ENCODE measurements at places on chromosomes 2 and 18.

DNA sequence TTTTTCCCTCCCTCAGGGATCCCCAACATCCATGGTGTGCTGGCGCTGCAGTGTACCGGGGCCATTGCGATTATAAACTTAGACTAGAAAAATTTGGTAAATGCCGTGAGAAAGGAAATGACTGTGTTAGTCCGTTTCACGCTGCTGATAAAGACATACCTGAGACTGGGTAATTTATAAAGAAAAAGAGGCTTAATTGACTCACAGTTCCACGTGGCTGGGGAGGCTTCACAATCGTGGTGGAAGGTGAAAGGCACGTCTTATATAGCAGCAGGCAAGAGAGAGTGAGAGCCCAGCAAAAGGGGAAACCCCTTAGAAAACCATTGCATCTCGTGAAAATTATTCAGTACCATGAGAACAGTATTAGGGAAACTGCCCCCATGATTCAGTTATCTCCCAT, 44.3 kb downstream of the NTSR2 start:
- DNase-seq, result no peak

DNA sequence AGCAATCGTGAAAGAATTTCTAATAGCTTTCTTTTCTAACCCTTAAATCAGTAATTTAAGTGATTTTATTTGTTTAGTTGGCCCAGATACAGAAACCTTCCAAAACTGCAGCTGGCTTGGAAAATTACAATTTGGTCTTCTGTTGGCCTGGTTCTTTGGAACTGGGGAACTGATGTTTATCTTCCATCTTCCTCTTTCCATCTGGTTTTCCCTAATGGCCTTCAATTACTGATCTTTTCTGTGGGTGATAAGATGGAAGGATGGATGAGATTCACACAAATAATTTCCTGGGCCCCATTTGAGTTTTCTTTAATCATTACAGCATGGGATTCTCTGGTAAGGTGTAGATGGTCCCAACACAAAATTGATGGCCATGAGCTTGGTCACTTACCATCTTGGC, 106.5 kb upstream of the CHRNA1 start:
- no peak for DNase-seq

- no peak for DNase-seq
These were observed 380.6 kb downstream of the TSN start for GRCh38 chr2:122136056-122136455.

DNA sequence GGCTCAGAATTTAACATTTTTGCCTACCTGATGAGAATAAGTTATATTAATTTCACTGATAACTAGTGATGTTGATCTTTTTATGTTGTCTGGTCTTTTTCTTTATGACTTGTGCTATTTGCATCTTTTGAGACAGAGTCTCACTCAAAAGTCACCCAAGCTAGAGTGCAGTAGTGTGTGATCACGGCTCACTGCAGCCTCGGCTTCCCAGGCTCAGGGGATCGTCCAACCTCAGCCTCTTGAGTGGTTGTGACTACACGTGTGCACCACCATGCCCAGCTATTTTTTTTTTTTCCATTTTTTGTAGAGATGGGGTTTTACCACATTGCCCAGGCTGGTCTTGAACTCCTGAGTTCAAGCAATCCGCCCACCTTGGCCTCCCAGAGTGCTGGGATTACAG, 7.5 kb downstream of the SMCHD1 start:
- DNase-seq, result no peak

DNA sequence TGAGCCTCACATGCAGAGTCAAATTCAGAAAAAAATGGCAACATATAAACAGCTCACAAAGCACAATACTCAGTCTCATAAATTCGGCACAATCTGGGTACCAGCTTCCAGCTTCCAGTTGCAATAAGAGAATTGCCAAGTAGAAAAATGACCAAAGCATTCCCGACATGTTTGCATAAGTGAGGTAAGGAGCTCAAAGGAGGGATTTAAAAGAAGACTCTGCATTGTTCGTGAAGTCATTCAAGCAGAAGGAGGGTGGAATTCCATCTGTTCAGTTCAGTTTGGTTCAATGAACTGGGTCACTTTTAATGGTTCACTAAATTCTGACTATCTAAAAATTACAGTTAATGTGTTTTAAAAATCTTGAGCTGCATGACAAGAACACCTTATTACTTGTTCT, 106.7 kb upstream of the KLHL14 start:
- DNase-seq, result no peak

- DNase-seq, result peak; percentile 61
These were observed 122.6 kb upstream of the DNAJC10 start for GRCh38 chr2:182593394-182593975.

DNA sequence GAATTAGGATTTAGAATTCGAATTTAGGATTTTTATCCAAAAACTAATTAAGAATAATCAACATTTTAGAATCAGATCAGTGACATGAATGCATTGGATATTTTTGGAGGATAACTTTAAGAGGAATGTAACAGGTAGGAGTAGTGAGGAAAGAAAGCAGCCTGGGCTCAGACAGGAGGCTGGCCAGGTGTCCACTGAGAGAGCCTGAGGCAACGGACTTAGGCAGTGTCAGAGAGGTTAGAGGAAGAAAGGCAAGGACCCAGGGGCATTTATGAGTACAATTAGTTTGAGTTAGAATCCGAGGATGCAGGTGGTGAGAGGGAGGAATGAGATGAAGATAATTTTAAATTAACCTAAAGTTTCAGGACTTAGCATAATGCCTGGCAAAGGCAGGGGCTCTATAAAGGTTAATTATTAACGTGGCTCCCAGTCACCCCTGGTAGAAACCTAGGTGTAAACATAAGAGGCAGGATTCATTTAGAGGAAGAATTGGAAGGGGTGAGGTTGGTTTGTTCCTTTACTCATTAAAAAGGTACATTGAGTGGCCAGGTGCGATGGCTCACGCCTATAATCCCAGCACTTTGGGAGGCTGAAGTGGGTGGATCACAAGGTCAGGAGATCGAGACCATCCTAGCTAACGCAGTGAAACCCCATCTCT, 507.1 kb downstream of the TMEM182 start:
- no peak for DNase-seq

- DNase-seq, result no peak
These were observed 37.7 kb downstream of the NFATC1 start for GRCh38 chr18:79433431-79433830.

- no peak for DNase-seq
These were observed 1783.9 kb downstream of the SUCLG1 start for GRCh38 chr2:82675186-82675585.

DNA sequence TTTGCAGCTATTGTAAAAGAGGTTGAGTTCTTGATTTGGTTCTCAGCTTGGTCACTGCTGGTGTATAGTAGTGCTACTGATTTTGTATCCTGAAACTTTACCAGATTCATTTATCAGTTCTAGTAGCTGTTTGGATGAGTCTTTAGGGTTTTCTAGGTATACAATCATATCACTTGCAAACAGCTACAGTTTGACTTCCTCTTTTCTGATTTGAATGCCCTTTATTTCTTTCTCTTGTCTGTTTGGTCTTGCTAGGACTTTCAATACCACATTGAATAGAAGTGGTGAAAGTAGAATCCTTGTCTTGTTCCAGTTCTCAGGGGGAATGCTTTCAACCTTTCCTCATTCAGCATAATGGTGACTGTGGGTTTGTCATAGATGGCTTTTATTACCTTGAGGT, 210.5 kb upstream of the DPP10 start:
- no peak for DNase-seq

DNA sequence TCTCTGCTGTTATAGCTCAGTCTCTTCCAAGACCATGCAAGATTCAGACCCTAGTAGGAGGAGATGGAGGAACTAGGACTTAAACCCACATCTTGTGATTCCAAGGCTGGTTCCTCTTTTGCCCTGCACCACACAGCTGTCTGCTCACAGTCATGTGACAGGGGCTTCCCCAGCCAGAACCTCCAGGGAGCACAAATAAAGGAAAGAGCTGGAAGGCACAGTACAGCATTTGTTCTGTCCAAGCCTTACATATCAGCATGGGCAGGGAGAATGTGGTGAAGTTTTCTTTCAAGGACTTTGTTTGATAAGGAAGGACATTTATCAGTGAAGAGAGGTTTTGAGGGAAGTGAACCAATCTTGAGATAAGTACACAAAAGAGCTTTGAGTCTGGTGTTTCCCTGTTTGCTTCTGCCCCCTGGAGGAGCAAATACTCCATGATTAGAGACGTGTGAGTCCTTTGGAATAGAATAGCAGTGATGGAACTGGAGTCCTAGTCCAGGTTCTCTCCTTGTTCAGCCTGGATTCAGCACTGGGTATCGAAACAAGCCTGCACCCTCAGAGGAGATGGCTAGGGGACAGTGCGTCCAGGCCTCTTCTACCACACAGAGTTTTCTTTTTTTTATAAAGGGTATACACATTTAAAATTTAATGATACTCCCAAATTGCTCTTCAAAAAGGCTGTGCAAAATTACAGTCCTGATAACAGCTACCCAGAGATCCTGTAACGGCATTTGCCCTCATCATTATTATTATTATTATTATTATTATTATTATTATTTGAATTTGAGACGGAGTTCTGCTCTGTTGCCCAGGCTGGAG, 24.6 kb upstream of the CASP10 start:
- peak; percentile 73 for DNase-seq

- no peak for DNase-seq
These were observed 31.1 kb downstream of the MYO7B start for GRCh38 chr2:127566576-127566975.

GRCh38 chr2:233093166-233093448, 33.0 kb downstream of the INPP5D start:
- no peak for DNase-seq

DNA sequence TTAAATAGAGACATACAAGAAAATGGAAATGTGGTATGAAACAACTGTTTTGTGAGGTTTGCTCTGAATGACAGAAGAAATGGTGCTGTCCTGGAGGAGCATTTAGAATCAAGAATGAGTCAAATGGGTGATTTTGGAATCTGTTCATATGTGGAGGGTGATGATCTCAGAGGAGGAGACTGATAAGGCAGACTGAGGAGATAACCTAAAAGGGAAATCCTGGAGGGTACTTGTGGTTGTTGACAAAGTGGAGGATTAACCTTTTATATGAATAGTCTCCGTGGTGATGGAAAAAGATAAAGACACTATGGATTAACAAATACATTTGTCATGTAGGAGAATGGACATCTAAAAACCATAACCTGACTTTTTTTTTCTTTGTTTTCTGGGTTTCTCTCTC, 74.1 kb downstream of the MMADHC start:
- DNase-seq, result no peak

DNA sequence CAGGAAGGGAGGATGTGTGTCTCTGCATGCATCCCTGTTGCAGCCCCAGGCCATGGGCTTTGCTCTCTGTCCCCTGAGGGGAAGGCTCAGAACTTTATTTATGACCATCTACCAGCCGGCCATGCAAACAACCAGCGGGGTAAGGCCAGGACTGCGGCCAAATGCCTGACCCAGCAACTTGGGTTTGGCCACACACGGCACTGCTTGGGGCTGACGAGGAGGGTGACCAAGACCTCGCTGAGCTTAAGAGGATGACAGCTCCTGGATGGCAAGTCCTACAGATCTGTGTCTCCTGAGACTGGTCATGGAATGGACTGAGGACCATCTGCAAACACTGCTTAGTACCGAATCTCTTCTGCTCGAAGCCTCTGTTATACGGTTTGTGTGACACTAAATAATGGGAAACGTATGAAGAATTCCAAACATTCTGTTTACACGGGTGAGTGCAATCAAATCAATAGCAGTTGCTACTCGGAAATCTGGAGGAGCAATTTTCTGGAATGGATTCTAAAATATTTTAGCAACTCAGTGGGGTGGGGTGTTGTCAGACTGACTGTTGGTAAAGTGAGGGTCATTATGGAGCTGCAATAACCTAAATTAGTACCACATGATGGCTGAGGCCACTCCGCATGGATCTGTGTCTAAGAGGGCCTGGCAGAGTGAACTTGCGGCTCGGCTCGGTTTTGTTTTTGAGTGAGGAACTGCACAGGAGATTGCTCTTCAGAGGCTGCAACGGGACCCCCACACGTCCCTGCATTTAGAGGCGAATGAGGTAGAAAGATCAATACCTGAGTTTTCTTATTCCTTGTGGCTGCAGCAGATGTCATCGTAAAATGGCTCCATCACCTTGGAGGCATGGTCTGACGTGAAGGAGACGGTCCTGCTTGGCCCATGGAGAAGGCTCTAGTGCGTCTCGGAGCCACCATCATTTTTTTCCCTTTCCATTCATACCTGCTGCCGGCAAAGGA, 26.6 kb downstream of the TMEM18 start:
- DNase-seq, result no peak

GRCh38 chr2:47867205-47867604, 39.1 kb downstream of the FBXO11 start:
- peak; percentile 76 for DNase-seq

DNA sequence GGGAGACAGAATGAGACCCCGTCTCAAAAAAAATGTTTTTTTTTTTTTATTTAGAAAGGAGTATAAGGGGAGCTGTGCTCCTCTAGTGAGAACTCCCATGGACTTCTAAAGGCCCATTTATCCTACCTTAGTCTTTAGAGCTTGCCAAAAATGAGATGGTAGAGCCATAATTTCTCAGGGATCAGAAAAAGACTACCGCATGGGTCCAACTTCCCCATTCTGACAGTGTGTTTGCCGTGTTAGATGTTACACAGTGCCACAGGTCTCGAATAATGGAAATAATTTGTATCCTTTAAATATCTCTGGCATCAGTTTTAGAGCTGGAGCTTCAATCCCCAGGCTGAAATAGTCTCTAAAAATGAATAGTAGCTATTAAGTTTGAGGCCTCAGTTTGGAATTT, 6.0 kb upstream of the SLC39A10 start:
- DNase-seq, result no peak

Measured in HFFc6 (cell line).